Endothelial cell of umbilical vein (primary cell): ENCODE measurements at places on chromosomes 7 and 10. TPM values are rescaled to one million over a fixed set of nuclear protein-coding genes. Genes with fewer than 3 reads are reported as not detected.

GRCh38 chr7:12570168-12570533 is 369 bp upstream of the SCIN start:
- H3K36me3 ChIP-seq = no peaks in the 10 kb centered on the region
- H3K27me3 ChIP-seq = peaks cover 40% of the 10 kb centered on the region
- no peak for DNase-seq
- peaks cover 9% of the 10 kb centered on the region for H3K4me1 ChIP-seq
- H3K4me3 ChIP-seq = peak overlapping the region; percentile 25

DNA sequence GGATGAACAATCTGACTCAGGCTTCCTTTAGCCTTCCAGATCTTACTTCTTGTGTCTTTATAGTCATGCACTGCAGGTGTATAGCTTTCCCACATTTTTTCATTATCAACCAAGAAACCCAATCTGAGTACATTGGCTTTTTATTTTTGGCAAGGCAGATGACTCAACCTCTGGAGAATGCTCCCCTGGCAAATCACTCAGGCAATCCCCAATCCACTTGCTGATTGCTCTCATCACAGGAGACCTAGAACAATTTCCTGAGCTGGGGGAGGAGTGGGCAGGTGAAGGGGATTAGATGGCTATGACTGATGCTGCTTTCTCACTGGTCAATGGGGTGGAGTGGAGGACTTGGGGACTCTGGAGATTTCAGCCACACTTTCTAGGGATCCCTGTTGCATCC is 134.4 kb downstream of the SLC16A9 start:
- no peak overlapping the region for H3K4me3 ChIP-seq
- DNase-seq = no peak
- no peaks in the 10 kb centered on the region for H3K4me1 ChIP-seq
- H3K27ac ChIP-seq = no peak overlapping the region
- H3K36me3 ChIP-seq = no peaks in the 10 kb centered on the region

DNA sequence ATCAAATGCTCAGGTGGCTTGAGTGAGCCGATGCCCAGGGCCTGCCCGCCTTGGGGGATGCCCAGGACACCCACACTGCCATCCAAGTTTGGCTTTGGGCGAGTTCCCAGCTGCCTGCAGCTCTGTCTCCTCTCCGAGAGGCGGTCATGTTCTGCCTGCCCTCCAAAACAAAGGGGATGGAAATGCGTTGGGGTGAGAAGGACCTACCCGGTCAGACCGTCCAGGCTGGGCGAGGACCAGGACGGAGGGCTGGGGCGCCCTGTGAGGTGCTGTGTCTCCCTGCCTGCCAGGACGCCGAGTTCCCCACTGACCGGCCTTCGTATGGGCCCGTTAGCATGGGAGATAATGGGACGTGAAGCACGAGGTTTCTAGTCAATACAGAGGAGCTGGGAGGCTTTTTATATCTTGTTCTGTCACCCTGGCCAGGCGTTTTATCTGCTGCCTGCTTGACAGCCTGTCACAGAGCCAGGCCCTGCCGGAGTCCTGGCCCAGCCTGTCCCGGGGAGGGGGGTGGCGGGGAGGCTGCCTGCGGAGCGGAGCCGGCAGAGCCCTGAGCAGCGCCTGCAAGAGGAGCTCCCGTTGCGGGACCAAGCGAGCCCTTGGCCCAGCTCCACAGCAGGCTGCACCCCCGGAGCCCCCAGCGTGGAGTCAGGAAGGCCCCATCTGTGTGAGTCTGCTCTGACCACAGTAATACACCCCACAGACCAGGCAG is 22.0 kb upstream of the ELFN1 start:
- H3K4me3 ChIP-seq = no peak overlapping the region
- no peak overlapping the region for H3K27ac ChIP-seq
- no peaks in the 10 kb centered on the region for H3K36me3 ChIP-seq

DNA sequence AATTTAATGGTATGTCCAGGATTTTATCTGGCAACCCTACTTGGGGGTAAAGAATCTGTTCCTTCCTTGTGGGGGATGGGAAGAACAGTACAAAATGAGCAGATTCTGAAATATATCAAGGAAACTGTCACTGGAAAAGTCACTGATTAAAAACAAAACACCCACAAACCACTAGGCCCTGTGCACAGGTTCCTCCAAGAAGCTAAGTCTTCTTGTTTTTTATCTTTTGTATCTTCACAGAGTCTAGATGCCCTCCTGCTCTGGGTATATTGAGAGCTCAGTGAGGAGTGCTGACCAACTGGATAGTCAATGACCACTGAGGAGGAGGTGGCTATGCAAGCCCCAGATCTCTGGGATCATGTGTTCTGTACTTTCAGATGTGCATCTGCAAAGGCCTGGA is 86.8 kb upstream of the ANKRD1 start:
- H3K36me3 ChIP-seq = no peaks in the 10 kb centered on the region
- H3K4me3 ChIP-seq = no peak overlapping the region
- no peaks in the 10 kb centered on the region for H3K4me1 ChIP-seq
- H3K27ac ChIP-seq = no peak overlapping the region
- H3K27me3 ChIP-seq = no peaks in the 10 kb centered on the region

GRCh38 chr7:1533255-1533546 is 2.7 kb downstream of the MAFK start:
- H3K4me1 ChIP-seq = peaks cover 51% of the 10 kb centered on the region
- H3K4me3 ChIP-seq = peak overlapping the region; percentile 70
- no peaks in the 10 kb centered on the region for H3K27me3 ChIP-seq
- DNase-seq = no peak
- peak overlapping the region; percentile 97 for H3K27ac ChIP-seq

DNA sequence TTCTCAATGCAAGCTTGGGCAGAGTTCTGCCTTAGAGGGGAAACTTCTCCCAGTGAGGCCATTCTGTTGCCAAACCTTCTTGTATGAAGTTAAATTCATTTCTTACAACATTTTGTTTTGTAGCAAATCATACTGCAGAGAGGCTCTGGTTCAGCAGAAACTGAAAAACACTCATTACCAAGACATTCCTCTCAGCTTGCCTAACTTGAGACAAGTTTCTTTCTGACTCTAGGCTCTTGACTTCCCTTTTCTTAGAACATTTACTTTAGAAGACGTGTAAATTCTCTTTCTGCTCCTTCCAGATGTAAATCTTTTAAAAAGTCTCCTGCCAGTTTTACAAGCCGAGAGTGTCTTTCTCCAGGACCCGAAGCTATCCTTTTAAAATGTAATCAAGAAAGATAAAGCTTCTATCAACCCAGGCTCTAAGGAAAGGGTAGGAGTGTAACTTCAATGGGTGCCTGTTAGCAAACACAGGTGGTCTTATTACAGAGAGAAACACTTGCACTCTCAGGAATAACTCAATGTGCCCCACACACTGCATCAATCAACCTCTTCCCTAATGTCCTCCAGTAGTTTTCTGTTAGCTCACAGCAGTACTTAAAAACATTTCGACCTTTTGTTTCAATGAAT is 80.5 kb upstream of the TAS2R16 start:
- H3K4me1 ChIP-seq = no peaks in the 10 kb centered on the region
- H3K4me3 ChIP-seq = no peak overlapping the region
- peaks cover 4% of the 10 kb centered on the region for H3K27me3 ChIP-seq
- no peak for DNase-seq
- H3K27ac ChIP-seq = no peak overlapping the region

DNA sequence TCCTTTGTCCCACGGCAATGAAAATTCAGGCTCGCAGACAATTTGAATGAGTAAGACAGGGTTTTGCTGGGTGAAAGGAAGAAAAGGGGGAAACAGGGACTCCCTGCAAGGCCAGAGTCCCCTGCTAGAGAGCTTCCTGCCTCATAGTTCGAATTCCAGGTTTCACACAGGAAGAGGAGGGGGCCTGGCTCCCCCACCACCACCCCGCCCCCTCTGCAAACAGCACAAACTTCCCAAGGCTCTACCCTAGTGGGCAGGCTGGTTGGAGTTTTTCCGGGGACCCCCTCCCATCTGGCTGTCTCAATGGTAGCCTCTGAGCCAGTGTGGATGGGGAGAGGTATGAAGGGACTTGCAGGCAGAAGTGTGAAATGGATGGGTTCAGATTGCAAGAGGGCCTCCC is 57.4 kb upstream of the NEBL start:
- no peak overlapping the region for H3K27ac ChIP-seq
- no peaks in the 10 kb centered on the region for H3K27me3 ChIP-seq
- no peaks in the 10 kb centered on the region for H3K4me1 ChIP-seq
- DNase-seq = no peak

- no peak overlapping the region for H3K27ac ChIP-seq
- no peaks in the 10 kb centered on the region for H3K4me1 ChIP-seq
- no peak for DNase-seq
Measured at GRCh38 chr10:13475124-13475523, 53.7 kb downstream of the BEND7 start.

DNA sequence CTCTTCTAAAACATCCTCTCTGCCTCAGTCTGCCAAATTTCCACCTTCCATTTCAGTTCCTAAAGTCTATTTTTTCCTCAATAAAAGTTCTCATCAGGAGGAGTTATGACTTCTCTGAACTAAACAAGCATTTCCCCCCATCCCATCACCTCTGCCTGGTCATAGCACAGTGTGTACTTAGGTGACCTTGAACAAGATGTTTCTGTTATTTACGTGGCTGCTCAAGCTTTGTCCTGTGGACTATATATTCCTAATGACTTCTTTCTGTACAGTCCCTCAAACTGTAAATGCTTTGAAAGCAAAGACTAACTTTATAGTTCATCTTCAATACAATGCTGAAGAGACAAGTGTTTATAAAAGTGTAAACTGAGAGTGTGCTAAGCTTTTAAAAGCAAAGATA is 166.9 kb downstream of the CPEB3 start:
- peaks cover 33% of the 10 kb centered on the region for H3K4me1 ChIP-seq
- H3K36me3 ChIP-seq = no peaks in the 10 kb centered on the region
- no peaks in the 10 kb centered on the region for H3K27me3 ChIP-seq
- no peak for DNase-seq
- H3K27ac ChIP-seq = peak overlapping the region; percentile 3
- H3K4me3 ChIP-seq = no peak overlapping the region

DNA sequence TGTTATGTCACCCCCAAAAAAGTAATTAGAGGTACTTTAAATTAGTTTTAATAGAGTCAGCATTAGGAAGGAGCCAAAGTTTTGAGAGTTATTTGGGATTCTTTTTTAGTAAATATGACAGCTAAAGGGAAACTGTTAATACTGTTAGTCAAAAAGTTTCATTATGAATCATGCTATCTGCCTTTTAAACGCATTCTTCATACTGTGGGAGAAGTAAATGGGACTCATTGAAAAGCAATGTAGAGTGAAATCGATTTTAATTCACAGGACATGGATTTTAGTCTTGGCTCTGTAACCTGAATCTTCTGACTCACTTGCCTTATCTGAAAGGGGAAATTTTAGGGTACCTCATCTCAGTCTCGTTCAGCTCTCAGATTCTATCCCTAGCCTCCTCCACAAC is 105.1 kb downstream of the AASS start:
- no peaks in the 10 kb centered on the region for H3K36me3 ChIP-seq
- H3K27ac ChIP-seq = no peak overlapping the region
- DNase-seq = no peak
- no peak overlapping the region for H3K4me3 ChIP-seq
- H3K27me3 ChIP-seq = no peaks in the 10 kb centered on the region

DNA sequence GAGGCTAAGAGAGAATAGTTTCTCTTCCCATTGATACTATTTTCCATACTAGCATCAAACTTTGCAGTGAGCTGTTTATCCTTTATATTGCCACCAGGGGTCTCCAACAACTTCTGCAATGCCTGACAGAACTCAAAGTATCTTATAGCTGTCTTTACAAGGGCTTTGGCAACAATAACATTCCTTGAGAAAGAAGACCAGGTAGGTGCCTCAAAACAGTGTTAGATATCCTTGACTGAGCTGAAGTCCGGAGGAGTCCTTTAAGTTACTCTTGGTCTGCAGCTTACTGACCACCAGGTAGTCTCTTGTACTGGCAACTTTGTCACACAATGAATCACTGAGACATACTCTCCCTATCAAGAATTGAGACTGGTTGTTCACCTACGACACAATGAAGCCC is 30.0 kb upstream of the TES start:
- peak; percentile 70 for DNase-seq
- H3K27ac ChIP-seq = no peak overlapping the region
- H3K36me3 ChIP-seq = no peaks in the 10 kb centered on the region
- H3K4me3 ChIP-seq = no peak overlapping the region

DNA sequence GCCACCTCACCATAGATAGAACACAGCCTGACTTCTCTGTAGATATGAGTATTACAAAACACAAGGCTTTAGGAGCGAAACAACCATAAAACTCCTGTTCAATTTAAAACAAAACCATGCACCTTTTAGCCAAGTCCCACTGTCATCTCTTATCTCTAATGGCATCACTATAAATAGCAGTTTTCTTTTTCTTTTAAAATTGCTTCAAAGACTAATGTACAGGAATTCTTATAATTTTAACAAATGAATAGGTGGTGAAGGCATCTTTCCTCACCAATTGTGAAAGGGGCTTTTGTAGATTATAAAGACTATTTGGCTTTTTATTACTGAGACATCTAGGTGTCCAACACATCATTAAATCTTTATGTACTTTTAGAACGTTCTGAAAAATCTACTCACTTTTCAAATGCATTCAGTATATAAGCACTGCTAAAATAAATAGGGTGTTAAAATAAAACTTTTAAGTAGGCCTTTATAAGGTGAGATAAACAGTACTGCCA is 205.7 kb upstream of the GRM3 start:
- no peaks in the 10 kb centered on the region for H3K4me1 ChIP-seq
- DNase-seq = no peak
- no peak overlapping the region for H3K4me3 ChIP-seq
- H3K36me3 ChIP-seq = no peaks in the 10 kb centered on the region
- H3K27me3 ChIP-seq = no peaks in the 10 kb centered on the region

GRCh38 chr10:100814751-100815474 is 69.5 kb downstream of the PAX2 start:
- H3K4me3 ChIP-seq = no peak overlapping the region
- peaks cover 5% of the 10 kb centered on the region for H3K27me3 ChIP-seq
- H3K4me1 ChIP-seq = no peaks in the 10 kb centered on the region
- H3K27ac ChIP-seq = no peak overlapping the region
- H3K36me3 ChIP-seq = no peaks in the 10 kb centered on the region

Gene GSDME
- total RNA-seq = 21.3 and 23.4 TPM in 2 replicates

Gene TAS2R41
- not detected in 2 replicates for total RNA-seq

Gene UCMA
- not detected in 2 replicates for total RNA-seq

Gene CALHM1
- not detected in 2 replicates for total RNA-seq

Gene FKBP6
- total RNA-seq = not detected in 2 replicates

Gene NIPSNAP2
- 50.5 and 53.6 TPM in 2 replicates for total RNA-seq

Gene PON1
- total RNA-seq = not detected in 2 replicates

Gene SPDYE17
- not detected in 2 replicates for total RNA-seq
